Hippocampal formation (tissue), 2 donors: ENCODE measurements at places on chromosomes 16 and 17.

GRCh38 chr17:163514-164098 is 17.8 kb downstream of the DOC2B start:
- DNase-seq, result no peak

GRCh38 chr16:21638573-21638975 is 13.8 kb downstream of the IGSF6 start:
- no peak for DNase-seq

GRCh38 chr17:67467500-67468455 is 90.7 kb downstream of the PITPNC1 start:
- DNase-seq, result no peak

GRCh38 chr17:83032781-83033180 is 46.6 kb upstream of the METRNL start:
- no peak for DNase-seq

- no peak for DNase-seq
Observed at GRCh38 chr17:77865716-77866115, 92.8 kb upstream of the TNRC6C start.

DNA sequence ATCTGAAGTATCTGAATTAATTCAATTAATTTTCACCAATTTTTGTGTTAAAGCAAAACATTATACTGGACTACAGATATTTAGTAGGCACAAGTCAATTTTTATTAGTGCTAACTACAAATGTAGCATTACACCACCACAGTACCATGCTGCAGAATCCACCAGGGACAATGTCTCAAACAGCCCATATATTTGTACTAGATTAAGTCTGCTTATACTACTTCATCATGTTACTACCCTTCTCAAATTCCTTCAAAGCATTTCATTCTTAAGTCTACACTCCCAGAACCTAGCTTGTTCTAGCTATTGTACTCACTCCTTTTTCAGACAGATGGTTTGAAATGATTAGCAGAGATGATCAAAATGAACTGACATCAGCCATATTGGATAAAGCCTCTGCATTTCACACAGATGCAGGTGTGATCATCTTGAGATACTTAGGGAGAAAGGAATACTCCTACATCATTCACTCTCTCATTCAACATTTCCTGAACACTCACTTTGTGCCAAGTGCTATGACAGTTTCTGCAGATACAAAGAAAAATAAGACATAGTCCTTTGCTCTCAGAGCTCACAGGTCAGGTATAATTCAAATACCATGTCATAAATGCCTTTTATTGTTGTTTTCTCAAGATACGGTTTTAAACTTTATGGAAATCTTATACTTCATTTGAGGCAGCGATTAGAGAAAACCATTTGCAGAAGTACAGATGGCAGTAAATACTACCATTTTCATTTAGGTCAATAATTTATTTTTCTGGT is 47.7 kb downstream of the SMURF2 start:
- no peak for DNase-seq

DNA sequence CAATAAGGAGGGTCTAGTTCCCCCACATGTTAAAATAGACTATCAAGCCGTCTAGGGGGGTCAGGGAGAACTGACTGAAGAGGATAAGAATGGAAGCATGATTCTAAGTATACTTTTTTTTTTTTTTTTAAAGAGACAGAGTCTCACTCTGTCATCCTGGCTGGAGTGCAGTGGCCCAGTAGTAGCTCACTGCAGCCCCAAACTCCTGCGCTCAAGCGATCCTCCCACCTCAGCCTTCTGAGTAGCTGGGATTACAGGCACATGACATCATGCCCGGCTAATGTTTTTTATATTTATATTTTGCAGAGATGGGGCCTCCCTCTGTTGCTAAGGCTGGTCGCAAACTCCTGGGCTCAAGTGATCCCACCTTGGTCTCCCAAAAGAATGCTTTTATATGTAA is 14.2 kb downstream of the AMFR start:
- DNase-seq, result no peak
